ENCODE measurements at places on chromosomes 3 and 15.

- no peak for DNase-seq
Observed at GRCh38 chr3:191340966-191341365, 10.6 kb upstream of the UTS2B start.

GRCh38 chr3:7788881-7789280 is 712.7 kb upstream of the LMCD1 start:
- DNase-seq, result no peak

DNA sequence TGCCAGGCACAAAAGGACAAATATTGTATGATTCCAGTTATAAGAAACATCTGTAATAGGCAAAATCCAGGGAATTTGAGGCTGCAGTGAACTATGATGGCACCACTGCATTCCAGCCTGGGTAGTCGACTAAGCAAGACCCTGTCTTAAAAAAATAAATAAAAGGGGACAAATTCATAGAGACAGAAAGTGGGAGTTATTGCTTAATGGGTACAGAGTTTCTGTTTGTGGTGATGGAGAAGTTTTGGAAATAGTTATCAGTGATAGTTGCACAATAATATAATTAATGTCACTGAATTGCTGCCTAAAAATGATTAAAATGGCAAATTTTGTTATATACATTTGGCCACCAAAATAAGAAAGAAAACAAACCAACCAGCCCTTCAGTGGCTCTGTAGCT is 27.6 kb upstream of the CNBP start:
- DNase-seq, result no peak

DNA sequence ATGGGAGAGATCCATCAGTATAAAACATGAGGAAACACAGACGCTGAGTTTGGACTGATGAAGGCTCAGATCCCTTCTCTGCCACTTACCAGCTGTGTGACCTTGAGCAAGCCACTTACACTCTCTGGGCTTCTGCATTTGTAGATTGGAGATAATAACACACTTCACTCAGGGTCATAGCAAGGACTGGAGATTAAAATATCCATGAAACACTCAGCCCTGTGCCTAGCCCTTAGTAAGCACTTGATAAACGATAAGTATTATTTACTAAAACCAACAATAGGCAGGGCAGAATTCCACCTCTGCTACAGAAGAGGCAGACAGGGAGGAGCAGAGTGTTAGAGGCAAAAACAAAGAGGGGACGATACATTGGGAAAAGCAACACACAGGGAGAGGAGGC is 420.5 kb upstream of the WNT5A start:
- DNase-seq, result no peak

DNA sequence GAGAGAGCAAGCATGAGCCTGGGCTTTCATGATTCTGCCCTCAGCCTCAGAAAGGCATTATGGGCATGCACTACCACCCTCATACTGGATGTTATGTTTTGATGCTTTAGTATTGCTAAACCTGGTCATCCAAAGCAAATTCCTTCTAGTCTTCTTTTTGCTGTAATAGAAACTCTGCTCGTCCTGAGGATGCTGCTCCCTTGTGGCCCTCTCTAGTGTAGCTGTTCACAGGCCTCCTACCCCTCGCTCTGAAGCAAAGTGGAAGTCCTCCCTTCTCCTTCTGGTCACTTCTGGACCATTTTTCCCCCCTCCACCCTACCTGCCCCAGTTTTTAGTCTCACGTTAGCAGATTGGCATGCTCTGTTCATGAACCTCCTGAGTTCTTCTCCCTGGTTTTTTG is 22.9 kb upstream of the CCNL1 start:
- DNase-seq, result no peak

- DNase-seq, result no peak
Observed at GRCh38 chr3:100299016-100299415, 35.5 kb upstream of the NIT2 start.

- DNase-seq, result no peak
Observed at GRCh38 chr3:97021778-97022177, 207.4 kb downstream of the EPHA6 start.

DNA sequence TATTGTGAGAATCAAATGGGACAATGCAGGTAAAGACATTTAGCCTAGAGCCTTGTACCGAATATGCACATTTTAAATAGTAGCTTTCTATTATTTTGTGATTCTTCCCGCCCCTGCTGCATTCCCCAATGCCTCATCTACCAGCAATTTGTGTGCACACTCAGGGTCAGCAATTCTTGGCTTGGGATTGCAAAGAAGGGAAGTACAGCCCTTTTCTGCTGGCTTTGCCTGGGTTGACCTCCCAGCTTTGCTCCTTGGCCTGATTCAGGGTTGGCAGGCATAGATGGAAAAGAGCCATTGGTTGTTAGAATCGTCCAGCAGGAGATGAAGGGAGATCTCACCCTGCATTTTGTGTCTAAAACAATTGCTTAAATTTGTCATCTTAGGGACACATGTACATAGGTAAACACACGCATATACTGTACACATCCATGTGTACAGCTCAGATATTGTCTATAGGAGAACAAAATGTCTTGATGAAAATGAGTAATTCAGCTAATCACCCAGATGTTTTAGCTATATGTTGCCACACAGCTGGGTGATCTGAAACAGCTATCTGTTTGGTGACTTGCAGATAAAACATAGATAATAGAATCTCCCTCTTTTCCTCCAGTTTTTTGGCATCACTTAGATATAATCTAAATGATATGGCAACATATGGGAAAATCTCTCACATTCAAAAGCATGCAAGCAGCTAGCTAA is 340.9 kb upstream of the TBL1XR1 start:
- no peak for DNase-seq

GRCh38 chr3:169403855-169404519 is 259.5 kb downstream of the MECOM start:
- DNase-seq, result no peak

- no peak for DNase-seq
Observed at GRCh38 chr15:83356501-83357399, 72.3 kb upstream of the BNC1 start.

DNA sequence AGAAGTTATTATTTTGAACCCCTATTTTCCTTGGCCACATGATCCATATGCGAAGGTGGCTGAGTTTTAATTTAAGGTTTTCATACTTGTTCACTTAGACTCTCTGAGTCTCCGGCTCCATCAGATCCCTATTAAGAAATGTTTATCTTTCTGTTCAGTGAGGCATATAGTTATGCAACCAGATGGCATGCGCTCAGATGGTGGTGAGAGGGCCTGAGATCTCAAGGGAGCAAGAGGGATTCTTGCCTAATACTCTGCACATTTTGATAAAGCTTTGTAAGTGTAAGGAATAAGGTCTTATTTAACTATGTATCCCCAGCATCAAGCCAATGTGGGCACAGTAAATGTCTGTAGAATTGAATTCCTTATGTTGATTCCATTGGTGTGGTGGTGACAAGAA is 78.9 kb upstream of the DPH6 start:
- DNase-seq, result no peak
